Stimulated activated CD8-positive, alpha-beta memory T cell treated with anti-CD3 and anti-CD28 coated beads, Interleukin-7, amount 100 ng/mL, for 1 hour (primary cell): ENCODE measurements at places on chromosomes 4 and X.

DNA sequence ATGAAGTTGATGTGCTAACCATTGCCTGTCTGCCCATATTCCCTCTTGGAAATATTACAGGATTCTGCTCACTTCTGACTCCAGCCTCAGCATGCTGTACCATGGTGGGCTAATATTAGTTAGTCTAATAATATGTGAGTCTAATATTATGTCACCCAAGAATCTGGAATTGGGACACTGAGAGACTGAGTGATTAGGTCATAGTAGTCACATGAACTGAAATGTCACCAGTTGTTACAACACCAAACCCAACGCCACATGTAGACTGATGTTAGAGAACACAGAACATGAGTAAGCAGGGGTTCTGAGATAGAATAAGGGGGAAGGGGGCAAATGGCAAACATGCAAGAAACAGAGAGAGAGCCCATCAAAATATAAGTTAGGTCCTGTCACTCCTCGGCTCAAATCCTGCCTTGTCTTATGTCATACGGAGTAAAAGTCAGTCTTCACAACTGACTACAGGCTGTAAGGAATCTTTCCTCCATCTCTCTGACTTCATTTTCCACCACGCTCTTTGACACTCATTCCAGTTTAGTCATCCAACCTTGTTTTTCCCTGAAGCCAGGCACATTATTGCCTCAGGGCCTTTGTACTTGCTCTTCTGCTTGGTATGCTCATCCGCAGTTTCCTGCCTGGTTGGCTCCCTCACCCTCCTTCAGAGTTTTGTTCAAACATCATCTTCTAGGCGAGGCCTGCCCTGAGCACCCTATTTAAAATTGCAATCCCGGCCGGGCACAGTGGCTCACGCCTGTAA lies 9.6 kb upstream of the SLAIN2 start:
- no peak for DNase-seq

- no peak for DNase-seq
Measured at GRCh38 chr4:156659570-156659969, 312.0 kb downstream of the PDGFC start.

GRCh38 chr4:186691396-186691795 lies 32.3 kb downstream of the FAT1 start:
- DNase-seq: no peak

- DNase-seq: no peak
Measured at GRCh38 chr4:181581983-181582382, 661.2 kb upstream of the TENM3 start.

- no peak for DNase-seq
Measured at GRCh38 chr4:48483777-48484493, 792 bp downstream of the SLC10A4 start.

DNA sequence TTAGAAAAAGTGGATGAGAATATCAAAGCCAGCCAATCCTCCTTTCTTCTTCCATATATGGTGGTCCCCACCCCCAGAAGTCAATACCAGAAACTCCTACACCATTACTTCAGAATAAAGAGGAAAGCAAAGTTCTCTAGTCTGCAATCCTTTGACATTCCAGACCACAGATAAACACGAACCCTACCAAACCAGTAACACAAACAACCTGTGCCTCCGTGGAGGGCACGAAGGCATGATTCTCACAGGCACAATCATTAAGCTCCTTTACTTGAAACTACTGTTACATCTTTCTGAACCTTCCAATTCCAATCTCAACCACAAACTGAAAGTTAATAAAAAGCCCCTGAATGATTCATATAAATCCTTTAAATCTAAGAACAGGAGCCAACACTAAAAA lies 16.3 kb downstream of the MAML3 start:
- no peak for DNase-seq

- no peak for DNase-seq
Measured at GRCh38 chrX:4435905-4436304, 722.5 kb upstream of the PRKX start.

GRCh38 chr4:12507868-12508481 lies 976.2 kb downstream of the RAB28 start:
- DNase-seq: no peak

- no peak for DNase-seq
Measured at GRCh38 chr4:78361621-78362120, 189.9 kb upstream of the ANXA3 start.

DNA sequence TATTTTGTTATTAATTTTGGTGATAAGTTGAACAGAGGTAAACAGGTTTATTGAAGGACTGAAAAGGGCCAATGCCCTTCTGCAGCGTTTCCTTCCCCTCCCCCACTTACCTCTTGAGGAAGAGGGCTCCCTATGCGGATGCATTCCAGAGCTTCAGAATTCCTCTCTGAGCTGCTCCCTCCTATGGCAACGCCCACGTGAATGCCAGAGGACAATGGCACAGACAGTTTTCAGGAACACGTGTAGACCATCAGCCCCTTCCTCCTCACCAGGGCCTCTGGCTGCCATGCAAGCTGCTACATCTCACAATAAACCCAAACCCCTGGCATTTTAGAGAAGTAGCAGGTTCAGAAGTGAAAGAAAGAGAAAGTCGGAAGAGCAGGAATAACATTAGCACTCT lies 127.9 kb downstream of the CHRDL1 start:
- DNase-seq: no peak

GRCh38 chr4:102008711-102009110 lies 218.2 kb downstream of the BANK1 start:
- DNase-seq: no peak

DNA sequence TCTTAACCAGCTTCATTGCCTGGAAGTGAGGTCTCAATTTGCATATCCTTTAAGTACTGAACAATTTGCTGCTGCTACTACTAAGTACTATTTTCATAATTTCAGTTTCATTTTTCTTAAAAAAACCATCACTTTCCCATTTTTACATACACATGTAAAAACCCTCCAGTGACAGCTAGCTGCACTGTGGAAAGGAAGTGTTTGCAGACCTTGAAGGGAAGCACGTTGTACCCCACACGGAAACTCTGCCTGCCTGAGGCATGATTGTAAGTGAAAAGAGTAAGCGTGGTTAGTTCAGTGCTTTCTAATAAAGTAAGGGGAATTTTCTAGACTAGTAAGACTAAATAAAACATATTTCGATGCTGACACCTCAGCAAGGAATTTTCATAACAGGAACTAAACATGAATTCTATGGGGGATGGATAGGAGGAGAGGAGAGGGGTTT lies 103.6 kb downstream of the RAPGEF2 start:
- DNase-seq: no peak

- DNase-seq: no peak
Measured at GRCh38 chrX:103446665-103447302, 70.4 kb downstream of the BEX3 start.

DNA sequence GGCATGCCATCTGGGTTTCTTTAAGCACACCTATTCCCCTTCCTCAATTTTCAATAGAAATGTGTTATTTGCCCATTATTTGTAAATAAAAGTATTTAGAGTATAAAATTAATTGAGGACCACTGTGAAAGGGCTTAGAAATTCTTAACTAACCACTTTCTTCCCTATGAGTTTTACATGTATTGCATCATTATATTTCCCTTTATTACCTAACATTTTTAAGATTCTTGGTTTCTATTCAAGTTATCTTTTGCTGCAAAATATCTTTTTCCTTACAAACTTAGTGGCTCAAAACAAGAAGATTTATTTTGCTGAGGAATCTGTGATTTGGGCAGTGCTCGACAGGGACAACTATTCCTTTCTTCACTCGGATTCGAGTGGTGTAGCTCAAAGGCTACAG lies 40.5 kb downstream of the GRID2 start:
- DNase-seq: no peak

GRCh38 chr4:83701041-83701440 lies 165.1 kb downstream of the GPAT3 start:
- no peak for DNase-seq

DNA sequence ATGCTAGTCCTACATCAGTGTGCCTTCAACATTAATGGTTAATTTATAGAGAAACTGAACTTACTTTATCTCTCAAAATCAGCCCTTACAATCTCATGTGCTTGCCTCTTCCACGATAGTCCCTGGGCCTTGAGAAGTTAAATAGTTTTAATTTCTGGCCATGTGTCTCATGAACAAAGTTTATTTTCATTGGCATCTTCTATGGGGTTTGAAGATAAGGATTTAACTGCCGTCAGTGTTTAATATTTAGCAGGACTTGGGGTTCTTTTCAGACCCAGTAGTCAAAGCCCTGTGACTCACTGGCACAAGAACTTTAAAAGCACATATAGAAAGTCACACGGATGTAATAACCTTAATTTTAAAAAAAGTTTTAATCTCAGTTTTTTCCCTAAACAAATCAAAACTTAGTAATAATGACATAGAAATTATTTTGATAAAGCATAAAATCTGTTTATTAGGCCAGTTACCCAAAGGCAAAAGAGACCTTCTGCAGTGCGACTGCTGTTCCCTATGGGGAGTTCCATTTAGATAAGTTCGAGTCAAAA lies 10.1 kb upstream of the MPP1 start:
- no peak for DNase-seq

DNA sequence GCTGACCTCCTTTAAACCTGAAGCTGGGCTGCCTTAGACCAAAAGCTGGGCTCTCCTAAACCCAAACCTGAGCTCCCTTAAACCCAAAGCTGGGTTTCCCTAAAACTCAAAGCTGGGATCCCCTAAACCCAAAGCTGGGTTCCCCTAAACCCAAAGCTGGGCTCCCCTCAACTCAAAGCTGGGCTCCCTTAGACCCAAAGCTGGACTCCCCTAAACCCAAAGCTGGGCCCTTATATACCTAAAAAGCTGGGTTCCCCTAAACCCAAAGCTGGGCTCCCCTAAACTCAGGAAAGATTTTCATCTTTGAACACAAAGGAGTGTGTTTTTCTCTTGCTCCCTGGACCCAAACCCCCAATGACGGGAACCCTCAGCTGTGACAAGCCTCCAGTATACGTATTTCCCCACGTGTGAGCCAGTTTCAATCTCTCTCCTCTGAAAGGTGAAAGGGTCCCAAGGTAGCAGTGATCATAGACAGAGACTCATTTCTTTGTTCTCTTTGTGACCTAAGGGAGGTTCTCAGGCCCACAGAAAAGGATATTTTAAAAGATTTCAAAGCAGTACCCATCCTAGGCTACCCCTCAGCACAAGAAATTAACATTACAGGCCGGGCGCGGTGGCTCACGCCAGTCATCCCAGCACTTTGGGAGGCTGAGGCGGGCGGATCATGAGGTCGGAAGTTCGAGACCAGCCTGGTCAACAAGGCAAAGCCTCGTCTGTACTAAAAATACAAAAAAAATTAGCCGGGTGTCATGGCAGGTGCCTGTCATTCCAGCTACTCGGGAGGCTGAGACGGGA lies 31.3 kb upstream of the ASMTL start:
- DNase-seq: no peak

- DNase-seq: no peak
Measured at GRCh38 chrX:53163436-53163835, 61.6 kb downstream of the KDM5C start.

GRCh38 chrX:108359806-108360602 lies 78.2 kb downstream of the COL4A6 start:
- DNase-seq: no peak

GRCh38 chr4:19780871-19781270 lies 470.8 kb upstream of the SLIT2 start:
- DNase-seq: no peak

GRCh38 chrX:9392445-9392844 lies 72.4 kb upstream of the TBL1X start:
- DNase-seq: no peak

DNA sequence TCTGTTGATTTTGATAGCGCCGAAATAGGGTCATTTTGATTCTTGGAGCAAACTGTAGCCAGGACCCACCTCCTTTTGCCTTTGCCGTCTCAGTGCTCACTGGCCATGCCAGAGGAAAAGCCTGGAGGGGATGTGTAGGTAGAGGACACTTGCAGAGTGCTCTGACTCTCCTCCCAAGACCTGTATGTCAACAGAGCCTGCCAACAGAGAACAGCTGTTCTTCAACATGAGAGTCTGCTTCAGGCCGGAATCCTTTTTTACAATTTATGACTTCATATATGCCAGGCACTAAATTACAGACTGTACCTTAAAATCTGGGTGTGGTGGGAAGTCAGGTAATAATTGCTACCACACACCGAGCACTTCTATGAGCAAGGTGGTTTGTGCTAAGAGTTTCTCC lies 94.2 kb downstream of the KDR start:
- no peak for DNase-seq

DNA sequence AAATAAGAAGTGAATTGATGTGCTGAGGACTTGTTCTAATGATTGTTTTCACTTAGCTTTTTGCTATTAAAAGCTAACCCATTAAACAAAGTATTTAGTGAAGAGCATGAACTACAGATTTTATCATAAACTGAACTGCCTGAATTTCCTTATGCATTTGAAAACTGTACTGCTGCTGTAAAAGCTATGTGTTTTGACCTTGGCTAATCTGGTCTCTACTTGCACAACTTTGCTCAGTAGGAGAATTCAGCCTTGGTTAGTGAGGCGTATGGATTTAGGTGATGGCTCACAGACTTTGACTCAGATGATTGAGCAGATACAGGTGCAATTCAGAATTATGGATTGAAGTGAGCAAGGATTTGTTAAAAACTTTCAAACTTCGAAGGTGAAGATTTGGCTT lies 38.7 kb upstream of the FAT1 start:
- no peak for DNase-seq

GRCh38 chr4:52376132-52376704 lies 282.9 kb downstream of the USP46 start:
- DNase-seq: no peak

DNA sequence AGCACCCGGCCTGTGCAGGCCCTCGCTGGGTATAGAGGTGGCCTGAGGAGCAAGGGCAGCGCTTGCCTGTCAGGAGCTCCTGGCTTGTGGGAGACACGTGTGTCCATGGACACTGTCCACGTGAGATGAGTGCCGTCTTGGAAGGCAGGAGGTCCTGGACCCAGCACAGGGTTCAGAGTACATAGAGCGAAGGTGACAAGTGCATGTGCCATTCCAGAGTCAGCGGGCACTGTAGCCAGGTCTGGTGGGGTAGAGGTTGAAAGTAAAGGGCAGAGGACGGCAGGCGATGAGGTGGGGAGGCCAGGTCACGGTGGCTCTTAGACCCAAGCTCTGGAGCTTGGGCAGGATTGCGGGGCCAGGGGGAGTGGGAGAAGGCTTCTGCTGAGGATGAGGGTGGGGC lies 28.4 kb upstream of the TADA2B start:
- DNase-seq: no peak

DNA sequence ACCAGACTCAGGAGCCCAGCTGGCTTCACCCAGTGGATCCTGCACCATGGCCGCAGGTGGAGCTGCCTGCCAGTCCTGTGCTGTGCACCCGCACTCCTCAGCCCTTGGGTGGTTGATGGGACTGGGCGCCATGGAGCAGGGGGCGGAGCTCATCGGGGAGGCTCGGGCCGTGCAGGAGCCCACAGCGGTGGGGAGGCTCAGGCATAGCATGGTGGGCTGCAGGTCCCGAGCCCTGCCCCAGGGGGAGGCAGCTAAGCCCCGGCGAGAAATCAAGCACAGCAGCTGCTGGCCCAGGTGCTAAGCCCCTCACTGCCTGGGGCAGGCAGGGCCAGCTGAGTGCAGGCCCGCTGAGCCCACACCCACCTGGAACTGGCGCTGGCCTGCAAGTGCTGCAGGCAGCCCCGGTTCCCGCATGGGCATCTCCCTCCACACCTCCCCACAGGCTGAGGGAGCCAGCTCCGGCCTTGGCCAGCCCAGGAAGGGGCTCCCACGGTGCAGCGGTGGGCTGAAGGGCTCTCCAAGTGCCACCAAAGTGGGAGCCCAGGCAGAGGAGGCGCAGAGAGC lies 464.1 kb upstream of the DIPK2B start:
- no peak for DNase-seq
